ENCODE measurements at places on chromosomes 16 and 17. TPM values are rescaled to one million over a fixed set of nuclear protein-coding genes. Genes with fewer than 3 reads are reported as not detected.

Gene GRIN2A
- total RNA-seq: 3.6 TPM

Gene ERN2
- total RNA-seq: not detected

Gene CD300LG
- 7.8 TPM for total RNA-seq

Gene NHLRC4
- total RNA-seq: 2.1 TPM

Gene TPSD1
- 2.7 TPM for total RNA-seq

Gene C17orf100
- total RNA-seq: 0.84 TPM

Gene ZNF747
- total RNA-seq: 29.6 TPM

Gene PLCD3
- 76.2 TPM for total RNA-seq

Gene PDE6G
- total RNA-seq: not detected

DNA sequence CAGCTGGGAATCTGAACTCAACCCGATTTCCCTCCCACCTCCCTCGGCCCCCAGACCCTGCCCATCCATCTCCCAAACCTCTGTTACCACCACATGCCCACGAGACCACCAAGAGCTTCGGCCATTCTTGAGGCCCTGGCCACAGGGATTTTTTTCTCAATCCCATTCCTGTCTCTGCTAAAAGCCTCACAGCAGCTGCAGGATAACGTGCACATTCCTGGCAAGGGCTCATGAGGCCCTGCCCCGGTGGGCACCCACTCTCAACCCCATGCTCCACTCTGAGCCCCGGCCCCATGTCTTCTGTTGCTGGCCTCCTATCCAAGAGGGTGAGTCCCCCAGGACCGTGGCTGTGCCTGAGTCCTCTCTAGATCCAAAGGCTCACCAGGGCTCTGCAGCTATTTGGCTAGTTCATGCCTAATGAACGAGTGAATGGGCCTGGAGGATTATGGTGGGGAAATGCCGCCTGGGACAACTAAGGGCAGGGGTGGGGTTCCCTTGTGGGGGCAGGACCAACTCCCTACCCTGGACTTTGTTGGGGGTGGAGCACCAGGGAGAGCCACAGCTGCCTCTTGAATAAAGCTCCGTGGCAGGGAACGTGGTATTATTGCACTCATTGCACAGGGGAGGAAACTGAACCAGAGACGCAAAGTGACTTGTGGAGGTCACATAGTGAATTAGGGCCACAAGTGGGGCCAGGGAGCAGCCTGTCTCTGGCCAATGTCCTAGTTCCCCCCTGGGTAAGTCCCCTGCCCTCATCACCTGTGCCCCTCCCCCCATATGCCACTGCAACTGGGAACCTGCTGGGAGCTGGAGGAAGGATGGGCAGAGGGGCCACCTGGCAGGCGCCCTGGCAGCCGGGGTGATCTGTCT lies 113.8 kb upstream of the SMURF2 start:
- peaks cover 23% of the 10 kb centered on the region for H3K27me3 ChIP-seq
- no peak for DNase-seq
- no peak overlapping the region for H3K4me3 ChIP-seq

DNA sequence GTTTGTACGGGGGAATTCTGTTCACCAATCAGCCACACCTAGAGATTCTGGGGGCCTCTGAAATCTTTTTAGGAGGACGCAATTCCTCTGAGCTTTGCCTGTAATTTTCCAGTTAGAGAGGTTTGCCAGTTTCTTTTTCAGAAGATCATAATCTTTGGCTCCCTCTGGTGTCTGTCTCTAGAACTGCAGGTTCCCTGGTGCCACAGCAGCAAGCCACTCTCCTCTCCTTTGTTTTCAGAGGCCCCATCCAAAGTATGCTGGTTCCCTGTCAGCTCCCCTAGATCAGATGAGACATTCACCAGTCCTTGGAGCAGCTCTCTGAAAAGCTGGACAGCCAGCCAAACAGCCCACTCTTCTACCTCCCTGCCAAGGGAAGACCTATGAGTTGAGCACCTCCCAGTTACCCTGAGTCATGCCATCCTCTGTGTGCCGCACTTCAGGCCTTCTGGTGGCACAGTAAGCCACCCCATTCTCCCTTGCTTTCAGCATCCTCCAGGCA lies 36.1 kb downstream of the RNF112 start:
- peak; percentile 93 for DNase-seq
- H3K36me3 ChIP-seq: no peaks in the 10 kb centered on the region
- no peak overlapping the region for H3K4me3 ChIP-seq
- H3K27me3 ChIP-seq: no peaks in the 10 kb centered on the region
- H3K4me1 ChIP-seq: peaks cover 33% of the 10 kb centered on the region

GRCh38 chr16:22300427-22301071 lies 3.3 kb downstream of the POLR3E start:
- peaks cover 41% of the 10 kb centered on the region for H3K36me3 ChIP-seq
- no peak overlapping the region for H3K4me3 ChIP-seq
- H3K27ac ChIP-seq: peak overlapping the region; percentile 32
- H3K27me3 ChIP-seq: no peaks in the 10 kb centered on the region
- H3K4me1 ChIP-seq: peaks cover 39% of the 10 kb centered on the region
- no peak for DNase-seq

GRCh38 chr17:45432405-45433158 lies at the start of gene ARHGAP27:
Gene ARHGAP27 (minus strand): TSS chr17:45432870. CDS start chr17:45430279, 2,591 bp downstream.
- DNase-seq: no peak
- H3K4me3 ChIP-seq: peak within 1 kb of the TSS; percentile 56
- peaks cover 34% of the 10 kb centered on the region for H3K27me3 ChIP-seq
- H3K4me1 ChIP-seq: peaks cover 45% of the 10 kb centered on the region

DNA sequence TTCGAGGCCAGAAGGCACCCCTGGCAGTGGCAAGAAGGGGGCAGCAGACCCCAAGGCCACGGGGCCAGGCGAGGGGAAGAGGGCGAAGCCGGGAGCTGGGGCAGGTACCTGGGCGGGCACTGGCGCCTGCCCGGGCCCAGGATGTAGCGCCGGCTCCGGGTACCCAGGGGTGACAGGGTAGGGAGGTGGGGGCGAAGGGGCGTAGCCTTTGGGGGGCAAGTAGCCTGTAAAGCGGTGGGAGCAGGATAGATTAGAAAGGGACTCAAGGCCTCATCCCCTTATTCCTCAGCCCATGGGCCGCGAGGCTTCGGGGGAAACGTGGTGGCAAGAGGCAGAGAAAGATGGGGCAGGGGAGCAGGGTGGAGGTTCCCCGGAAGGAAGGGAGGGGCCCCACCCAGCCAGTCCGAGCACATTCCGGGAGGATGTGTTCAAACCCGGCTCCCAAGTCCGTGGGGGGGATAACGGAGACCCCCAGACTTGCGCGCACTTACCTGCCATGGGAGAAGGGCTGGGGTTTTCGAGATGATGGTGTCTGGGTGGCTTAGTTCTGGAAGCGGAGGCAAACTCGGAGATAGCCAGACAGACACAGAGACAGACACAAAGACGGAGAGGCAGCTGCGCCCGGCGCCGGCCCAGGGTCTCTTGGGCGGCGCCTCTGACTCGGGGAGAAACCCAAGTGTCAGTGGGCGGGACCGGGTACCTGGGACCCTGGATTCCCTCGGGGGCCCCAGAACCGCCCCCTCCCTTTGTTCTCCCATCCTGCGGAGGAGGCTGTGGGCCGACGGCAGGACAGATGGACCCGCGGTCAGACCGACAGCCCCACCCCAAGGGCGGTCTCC lies 493 bp downstream of the PLSCR3 start:
- peaks cover 26% of the 10 kb centered on the region for H3K36me3 ChIP-seq
- DNase-seq: no peak
- H3K4me3 ChIP-seq: peak overlapping the region; percentile 79
- H3K27ac ChIP-seq: peak overlapping the region; percentile 95
- peaks cover 28% of the 10 kb centered on the region for H3K4me1 ChIP-seq

DNA sequence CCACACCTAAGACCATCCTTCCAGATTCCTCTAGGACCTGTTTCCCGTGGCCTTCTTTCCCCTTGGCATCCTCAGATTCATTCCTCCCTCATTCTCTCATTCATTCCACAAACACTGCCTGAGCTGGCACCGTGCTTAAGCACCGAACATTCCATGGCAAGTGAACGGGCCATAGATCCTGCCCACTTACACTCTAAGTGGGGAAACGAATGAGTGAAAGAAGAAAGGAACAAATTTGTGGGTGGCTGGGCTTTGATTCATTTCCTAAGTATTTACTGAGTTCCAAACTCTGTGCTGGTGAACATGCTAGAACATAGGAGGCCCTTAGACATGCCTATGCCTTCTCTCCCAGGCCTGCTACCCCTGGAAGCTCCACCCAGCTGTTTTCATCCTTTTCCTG lies 30.0 kb downstream of the SRCIN1 start:
- H3K4me1 ChIP-seq: peaks cover 9% of the 10 kb centered on the region
- H3K4me3 ChIP-seq: no peak overlapping the region
- no peaks in the 10 kb centered on the region for H3K36me3 ChIP-seq
- no peak overlapping the region for H3K27ac ChIP-seq
- peaks cover 48% of the 10 kb centered on the region for H3K27me3 ChIP-seq

GRCh38 chr17:61002316-61002736 lies 324.7 kb downstream of the BCAS3 start:
- H3K36me3 ChIP-seq: no peaks in the 10 kb centered on the region
- no peak overlapping the region for H3K4me3 ChIP-seq
- DNase-seq: no peak

DNA sequence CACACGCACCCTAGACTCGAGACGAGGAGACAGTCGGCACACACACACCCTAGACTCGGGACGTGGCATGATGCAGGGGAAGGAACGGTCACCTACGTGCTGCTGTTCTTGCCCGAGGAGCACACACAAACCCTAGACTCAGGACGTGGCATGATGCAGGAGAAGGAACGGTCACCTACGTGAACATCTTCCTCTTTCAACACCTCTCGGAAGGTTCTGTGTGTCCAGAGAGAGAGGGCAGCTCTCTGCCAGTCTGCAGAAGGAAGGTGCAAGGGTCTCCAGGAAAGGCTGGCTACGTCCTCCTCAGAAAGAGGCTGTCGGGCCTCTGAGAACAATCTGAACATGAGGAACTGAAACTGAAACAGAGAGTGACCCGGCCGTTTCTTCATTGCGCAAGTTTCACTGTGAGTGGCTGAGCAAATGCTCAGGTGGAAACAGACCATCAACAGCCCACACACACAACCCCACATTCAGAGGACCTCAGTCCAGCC lies 43.4 kb downstream of the ZNF276 start:
- H3K4me1 ChIP-seq: no peaks in the 10 kb centered on the region
- no peak overlapping the region for H3K27ac ChIP-seq
- peak; percentile 93 for DNase-seq
- no peak overlapping the region for H3K4me3 ChIP-seq
- H3K36me3 ChIP-seq: no peaks in the 10 kb centered on the region

DNA sequence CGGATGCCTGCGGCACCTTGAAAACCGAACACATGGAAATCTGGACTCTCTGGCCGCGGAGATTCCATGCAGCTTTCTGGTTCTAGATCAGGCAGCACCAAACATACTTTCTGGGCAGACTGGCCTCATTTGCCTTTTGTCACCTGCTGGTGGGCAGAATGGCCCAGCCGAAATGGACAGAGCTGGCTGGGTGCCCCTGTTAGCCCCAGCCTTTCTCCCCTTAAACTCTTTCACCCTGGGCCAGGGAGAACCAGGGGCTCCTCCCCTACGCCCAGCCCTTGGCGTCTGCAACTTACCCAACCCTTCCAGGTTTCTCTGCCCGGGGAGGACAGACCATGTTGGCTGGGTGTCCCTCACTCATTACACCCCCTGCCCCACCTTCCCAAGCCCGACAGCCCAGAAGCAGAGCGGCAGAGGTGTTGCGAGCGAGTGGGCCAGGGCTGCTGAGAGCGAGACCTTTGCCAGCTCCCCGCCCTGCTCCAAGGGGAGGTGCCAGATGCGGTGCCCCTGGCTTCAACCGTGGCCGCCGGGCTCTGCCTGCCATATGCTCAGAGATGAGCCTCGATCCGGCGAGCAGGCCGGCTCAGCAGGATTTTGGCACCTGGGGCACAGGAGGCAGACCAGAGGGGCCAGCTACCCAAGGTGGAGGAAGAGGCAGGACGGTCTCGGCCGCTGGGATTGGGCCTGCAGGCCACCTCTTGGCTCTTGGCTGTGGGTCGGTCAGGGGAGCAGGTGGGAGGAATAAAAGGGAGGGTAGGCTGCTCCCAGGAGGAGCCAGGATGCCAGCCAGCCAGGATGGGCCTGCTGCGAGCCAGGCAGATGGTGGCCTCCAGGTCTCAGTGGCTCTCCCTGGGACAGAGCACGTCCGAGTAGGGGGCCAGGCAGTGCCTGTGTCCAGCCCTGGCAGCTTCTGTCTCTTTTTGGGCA lies 191.3 kb downstream of the NTN1 start:
- peaks cover 23% of the 10 kb centered on the region for H3K4me1 ChIP-seq
- H3K27me3 ChIP-seq: no peaks in the 10 kb centered on the region
- DNase-seq: no peak
- peaks cover 13% of the 10 kb centered on the region for H3K36me3 ChIP-seq
- peak overlapping the region; percentile 43 for H3K27ac ChIP-seq

DNA sequence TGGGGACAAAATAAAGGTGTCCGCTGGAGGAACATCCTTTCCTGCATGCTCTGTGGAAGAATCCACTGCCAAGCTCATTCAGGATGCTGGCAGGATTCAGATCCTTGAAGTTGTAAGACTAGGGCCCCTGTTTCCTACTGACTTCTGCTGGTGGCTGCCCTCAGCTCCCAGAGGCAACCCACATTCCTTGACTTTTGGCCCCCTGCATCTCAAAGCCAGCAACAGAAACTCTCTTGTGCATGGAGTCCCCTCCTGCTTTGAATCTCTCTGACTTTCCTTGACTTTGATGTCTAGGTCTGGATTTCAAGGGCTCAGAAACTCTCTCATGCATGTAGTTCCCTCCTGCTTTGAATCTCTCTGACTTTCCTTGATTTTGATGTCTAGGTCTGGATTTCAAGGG lies 461.5 kb downstream of the WWOX start:
- no peak overlapping the region for H3K27ac ChIP-seq
- H3K27me3 ChIP-seq: no peaks in the 10 kb centered on the region
- no peak for DNase-seq
- no peaks in the 10 kb centered on the region for H3K36me3 ChIP-seq
- no peak overlapping the region for H3K4me3 ChIP-seq
- H3K4me1 ChIP-seq: no peaks in the 10 kb centered on the region

- no peaks in the 10 kb centered on the region for H3K36me3 ChIP-seq
- no peak overlapping the region for H3K4me3 ChIP-seq
- DNase-seq: no peak
Observed at GRCh38 chr16:5496013-5496412, 398.4 kb upstream of the EEF2KMT start.

GRCh38 chr16:30377812-30378235 lies 3.2 kb downstream of the MYL11 start:
- peak; percentile 98 for DNase-seq
- no peaks in the 10 kb centered on the region for H3K27me3 ChIP-seq
- peak overlapping the region; percentile 99 for H3K27ac ChIP-seq
- H3K4me1 ChIP-seq: peaks cover 29% of the 10 kb centered on the region

DNA sequence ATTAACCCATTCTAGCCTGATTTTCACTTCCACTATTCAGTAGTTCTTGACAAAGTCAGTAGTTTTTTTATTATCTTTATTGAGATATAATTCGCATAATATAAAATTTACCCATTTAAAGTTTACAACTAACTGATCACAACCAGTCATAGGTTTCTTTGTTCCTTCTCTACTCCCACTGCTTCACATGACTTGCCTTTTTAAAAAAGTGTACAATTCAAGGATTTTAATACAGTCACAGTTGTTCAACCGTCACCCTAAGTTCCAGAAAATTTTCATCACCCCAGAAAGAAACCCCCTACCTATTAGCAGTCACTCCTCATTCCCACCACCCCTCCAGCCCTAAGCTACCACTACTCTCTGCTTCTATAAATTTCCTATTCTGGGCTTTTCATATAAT lies 162.5 kb downstream of the TRIM37 start:
- H3K36me3 ChIP-seq: no peaks in the 10 kb centered on the region
- H3K4me1 ChIP-seq: no peaks in the 10 kb centered on the region
- DNase-seq: no peak

- no peak for DNase-seq
- no peaks in the 10 kb centered on the region for H3K27me3 ChIP-seq
- peaks cover 31% of the 10 kb centered on the region for H3K4me1 ChIP-seq
- no peak overlapping the region for H3K27ac ChIP-seq
- no peak overlapping the region for H3K4me3 ChIP-seq
Observed at GRCh38 chr16:31143694-31144148, 6.1 kb downstream of the PRSS36 start.
